Activated CD8-positive, alpha-beta memory T cell treated with anti-CD3 and anti-CD28 coated beads for 1 hour (primary cell): ENCODE measurements at places on chromosomes 2 and 18.

GRCh38 chr2:163264341-163264740, 425.8 kb upstream of the KCNH7 start:
- no peak for DNase-seq

GRCh38 chr18:5469340-5469739, 74.5 kb downstream of the EPB41L3 start:
- no peak for DNase-seq

DNA sequence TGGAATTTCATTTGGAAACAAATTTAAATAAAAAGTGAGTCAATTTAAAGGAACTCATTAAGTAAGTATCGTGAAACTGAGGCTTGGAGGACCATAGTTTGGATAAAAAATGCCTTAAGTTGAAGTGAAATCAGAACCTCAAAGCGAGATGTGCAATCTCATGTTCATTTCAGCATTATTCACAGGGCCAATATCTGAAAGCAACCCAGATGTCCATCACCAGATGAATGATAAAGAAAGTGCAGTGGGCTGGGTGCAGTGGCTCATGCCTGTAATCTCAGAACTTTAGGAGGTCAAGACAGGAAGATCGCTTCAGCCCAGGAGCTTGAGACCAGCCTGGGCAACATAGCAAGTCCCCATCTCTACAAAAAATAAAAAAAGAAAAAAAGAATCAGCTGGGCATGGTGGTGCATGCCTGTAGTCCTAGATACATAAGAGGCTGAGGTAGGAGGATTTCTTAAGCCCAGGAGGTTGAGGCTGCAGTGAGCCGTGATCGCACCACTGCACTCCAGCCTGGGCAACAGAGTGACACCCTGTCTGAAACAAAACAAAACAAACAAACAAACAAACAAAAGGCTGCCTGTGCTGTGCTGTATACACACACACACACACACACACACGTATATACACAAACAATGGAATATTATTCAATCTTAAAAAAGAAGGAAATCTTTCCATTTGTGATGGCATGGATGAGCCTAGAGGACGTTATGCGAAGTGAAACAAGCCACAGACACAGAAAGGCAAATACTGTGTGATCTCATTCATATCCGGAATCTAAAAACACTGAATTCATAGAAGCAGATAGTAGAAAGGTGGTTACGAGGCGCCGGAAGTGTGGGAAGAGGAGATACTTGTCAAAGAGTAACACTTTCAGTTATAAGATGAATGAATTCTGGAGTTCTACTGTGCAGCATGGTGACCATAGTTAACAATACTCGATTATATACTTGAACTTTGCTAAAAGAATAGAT, 14.5 kb downstream of the SH3RF3 start:
- no peak for DNase-seq

DNA sequence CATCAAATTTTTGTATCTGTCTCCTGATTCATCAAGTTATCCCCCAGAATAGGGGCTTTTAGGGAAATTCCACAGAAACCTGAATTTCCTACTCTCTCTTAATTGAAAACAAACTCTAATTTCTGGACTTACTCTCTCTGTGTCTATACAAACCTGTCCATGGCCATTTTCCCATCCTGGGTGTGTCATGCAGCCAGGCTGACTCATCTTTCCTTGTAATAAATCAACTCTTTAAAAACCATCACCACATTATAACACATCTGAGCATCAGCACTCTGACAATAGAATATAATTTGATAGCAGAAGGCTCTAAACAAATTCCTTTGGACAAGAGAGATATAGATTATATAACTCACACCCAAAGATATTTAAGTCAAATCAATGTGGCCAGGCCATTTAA, 610.2 kb downstream of the DCC start:
- DNase-seq: no peak

DNA sequence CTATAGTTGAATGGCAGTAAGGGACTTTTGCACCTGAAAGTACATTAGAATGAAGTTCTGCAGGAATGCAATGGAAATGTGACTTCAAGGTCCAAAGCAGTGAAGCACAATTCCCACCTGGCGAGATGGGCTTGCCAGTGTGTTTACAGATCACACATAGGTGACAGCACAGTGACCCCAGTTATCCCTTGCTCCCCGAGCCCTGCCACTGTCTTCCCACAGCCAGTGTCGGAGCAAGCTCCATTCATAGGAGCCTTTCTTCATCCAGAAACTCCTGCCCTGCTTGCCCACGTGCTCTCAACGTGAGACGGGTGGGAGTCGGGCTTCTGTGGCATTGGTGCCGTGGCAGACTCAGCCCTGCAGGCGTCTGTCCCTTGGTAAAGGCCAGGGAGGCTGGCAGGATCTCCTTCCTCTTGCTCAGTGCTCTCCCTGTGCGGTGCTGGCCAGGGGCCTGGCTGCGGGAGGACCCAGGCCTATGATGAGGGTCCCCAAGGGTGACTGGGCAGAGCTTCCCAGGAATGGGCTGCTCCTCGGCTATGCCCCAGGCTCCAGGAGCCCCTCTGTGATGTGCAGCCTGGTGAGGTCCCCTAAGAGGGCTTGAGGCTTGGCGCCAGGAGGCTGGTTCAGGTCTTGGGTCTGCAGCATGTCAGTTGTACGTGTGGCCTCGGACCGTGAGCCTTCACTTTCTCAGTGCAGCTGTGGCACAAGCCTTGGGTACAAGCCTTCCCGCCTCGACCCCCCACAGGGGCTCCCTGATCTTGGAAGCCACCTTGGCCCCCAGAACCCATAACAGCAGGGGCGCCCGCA, 40.2 kb downstream of the SNED1 start:
- no peak for DNase-seq

GRCh38 chr2:173884025-173884802, 81.0 kb downstream of the SP3 start:
- peak; percentile 6 for DNase-seq

- DNase-seq: no peak
These were observed 2.7 kb downstream of the KATNAL2 start for GRCh38 chr18:46920067-46920466.

DNA sequence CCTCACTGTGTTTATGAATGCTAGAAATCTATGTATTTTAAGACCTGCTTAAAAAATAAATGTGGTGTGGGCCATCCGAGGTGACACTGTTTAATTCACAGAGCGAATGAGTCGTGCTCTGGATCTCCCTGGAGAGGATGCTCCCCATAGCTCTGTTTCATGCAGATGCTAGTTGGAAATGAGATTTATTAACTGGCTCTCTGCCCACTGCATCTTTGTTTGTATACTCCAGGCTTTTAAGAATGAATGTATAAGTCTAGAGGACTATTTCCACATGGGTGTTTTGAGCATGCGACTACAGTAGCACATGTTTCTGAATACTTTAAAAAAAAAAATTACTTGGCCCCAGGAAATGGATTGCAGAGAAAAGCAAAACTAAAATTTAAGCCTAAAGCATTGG, 3.9 kb downstream of the MAPRE2 start:
- DNase-seq: no peak

- no peak for DNase-seq
These were observed 480.0 kb upstream of the SYT4 start for GRCh38 chr18:43757273-43757672.

DNA sequence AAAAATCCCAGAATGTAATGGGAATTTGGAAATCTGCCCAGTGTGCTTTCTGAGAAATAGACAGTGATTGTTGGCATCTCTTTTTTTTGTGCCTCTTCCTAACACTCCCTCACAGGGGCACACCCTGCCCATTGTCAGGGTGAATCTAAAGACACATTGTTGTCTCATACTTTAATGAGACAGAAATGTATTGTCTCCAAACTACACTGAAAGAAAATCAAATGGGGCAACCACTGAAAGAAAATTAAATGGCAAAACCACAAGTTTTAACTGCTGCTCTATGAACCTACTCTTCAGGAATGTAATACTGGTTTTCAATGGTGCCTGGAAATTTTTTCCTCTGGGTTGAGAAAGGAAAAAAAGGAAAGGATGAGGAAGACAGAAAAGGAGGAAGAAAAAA, 43.2 kb upstream of the GLS start:
- DNase-seq: no peak

- no peak for DNase-seq
These were observed 164.6 kb downstream of the SEPTIN10 start for GRCh38 chr2:109448946-109449788.

- no peak for DNase-seq
These were observed 60.9 kb upstream of the OSR1 start for GRCh38 chr2:19419211-19419880.

DNA sequence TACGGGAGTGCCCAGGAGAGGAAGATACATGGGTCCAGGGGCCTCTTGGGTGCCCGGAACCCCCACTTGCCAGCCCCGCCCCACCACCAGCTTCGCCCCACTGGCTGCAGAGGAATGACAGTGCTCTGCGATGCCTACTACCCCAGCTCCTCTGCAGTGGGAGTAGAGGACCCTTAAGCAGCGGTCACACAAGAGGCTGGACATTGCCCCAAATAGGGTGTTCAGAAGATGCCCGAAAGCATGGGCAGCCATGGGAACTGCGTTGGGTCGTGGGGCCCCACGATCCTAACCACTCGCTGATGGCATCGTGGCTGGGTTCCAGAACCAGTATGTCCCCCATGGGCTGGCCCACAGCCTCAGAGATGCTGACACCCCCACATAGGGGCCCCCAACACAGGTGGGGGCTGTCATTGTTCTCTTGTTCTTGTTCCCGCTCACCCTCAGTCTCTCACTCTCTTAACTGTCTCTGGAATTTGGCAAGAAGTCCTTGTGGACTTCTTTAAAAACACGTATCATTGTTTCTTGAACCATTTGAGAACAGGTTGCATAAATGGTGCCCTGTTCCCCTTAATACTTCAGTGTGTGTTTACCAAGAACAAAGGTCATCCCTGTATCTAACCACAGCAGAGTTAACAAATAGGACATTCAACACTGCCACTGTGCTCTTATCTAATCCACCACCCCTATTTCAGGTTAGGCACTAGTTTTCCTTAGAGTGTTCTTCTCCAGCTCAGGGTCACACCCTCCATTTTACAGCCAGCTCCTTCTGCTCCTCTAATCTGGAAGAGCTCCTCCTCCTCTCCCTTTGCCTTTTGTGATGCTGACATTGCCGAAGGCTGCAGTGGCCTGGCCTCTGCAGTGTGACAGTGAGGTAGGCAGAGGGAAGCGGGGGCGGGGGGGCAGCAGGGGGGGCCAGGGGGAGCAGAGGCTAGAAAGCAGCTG, 76.3 kb downstream of the STPG4 start:
- DNase-seq: no peak

DNA sequence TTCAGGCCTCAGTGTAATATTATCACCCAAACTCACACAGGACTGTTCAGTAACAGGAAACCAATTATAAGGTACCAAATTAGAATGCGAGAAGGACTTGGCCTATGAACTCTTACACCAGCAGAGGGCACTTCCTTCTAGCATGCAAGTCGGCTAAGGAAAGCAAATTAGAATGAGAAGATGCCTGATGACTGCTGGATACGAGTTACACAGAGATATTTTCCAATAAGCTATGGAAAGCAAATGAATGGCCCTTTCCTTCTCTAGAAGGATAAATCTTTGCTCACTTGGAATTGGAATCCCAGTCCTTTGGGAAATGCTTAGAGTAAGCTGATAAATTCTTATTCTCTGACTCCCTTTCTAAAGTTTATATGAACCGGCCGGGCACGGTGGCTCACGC, 109.8 kb downstream of the AP1S3 start:
- DNase-seq: no peak

DNA sequence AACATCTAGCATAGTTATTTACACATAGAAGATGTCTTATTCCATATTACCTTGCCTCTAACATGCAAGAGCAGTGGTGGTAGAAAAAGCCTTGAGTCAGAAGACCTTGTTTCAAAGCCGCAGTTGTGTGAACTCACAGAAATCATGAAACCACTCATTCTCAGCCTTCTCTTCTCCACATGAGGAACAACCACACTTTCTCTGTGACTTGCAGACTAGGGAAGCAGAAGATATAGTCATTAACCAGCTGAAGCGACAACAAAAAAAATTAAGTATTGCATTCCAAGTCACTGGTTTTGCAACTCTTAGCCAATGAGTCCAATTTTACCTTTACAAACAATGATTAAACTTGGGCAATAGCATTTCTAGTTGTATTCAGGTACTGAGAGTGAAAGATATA, 19.0 kb downstream of the TWSG1 start:
- DNase-seq: no peak

DNA sequence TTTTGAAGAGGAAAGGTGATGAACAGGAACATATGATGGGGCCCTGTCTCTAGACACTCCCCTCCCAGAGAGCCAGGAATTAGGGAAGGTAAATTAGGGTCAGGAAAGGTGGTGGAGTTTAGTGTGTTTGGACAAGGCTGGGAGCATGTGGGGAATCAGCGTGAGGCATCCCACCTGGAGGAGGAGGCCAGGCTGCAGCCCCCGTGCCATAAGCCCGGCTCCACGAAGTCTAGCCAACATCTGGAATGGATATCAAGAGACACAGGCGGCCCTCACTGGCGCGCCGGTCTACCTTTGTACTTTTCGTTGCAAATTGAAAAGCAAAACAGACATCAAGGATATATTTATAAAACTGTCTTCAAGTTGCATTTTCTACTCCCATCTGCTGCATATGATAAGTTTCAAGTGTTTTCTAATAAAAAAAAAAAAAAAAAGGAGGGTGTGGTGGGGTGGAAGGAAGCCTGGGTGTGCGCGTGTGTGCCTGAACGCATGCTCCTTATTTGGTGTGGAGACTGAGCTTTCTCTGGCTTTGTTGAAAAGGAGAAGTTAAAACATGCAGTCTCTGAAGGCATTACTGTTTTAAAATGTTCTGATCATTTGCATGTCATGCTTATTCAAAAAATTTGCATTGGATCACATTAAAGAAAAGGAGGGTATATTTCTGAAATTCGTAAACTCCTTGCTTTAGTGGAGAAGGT, 546.7 kb upstream of the ID2 start:
- DNase-seq: no peak

- DNase-seq: peak; percentile 56
These were observed 47.6 kb downstream of the PDCL3 start for GRCh38 chr2:100610381-100610831.

DNA sequence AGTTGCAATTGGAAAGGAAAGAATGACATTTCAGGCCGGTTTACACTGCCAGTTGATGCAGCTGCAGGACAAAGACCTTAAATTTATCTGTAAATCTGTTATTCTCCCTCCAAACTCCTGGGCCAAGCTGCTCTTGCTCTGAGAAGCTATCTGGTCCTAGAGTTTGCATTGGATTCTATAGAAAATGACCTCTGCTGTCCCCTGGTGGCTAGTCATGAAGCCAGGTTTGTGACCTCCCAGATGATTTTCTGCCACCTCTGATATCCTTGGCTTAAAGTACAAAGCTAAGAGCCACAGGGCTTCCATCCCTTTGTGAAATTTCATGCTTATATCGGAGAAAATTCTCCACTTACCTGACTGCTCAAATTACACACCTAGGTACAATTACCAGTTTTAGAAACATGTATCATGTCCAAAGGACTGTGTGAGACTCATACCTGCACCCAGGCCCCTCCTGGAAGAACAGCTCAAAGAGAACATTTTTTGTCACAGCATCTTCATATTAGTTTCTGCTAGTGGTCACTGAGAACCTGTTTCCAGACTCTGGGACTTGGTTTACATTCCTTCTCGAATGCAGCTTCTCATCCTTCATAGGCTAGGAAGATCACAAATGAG, 28.9 kb upstream of the IER3IP1 start:
- no peak for DNase-seq

- no peak for DNase-seq
These were observed 210.9 kb downstream of the DCDC2C start for GRCh38 chr2:3914241-3914640.
